A549 treated with CORT108297 at 1 μM for 4 hours (cell line): ENCODE measurements at places on chromosomes 5 and 9. TPM values are rescaled to one million over a fixed set of nuclear protein-coding genes. Genes with fewer than 3 reads are reported as not detected.

The TXNDC8 gene
- total RNA-seq = not detected in 5 replicates

The ECSCR gene
- not detected in 5 replicates for total RNA-seq

The SLC6A18 gene
- total RNA-seq = not detected in 5 replicates

The NIM1K gene
- 0.10 to 0.43 TPM (median 0.23 TPM) in 5 replicates for total RNA-seq

The CER1 gene
- total RNA-seq = not detected in 5 replicates

The PTGES2 gene
- total RNA-seq = 76.5 to 104 TPM (median 94.8 TPM) in 5 replicates

The LCN1 gene
- total RNA-seq = 0.12 TPM in 1 of 5 replicates, not detected in the others

The FAM153A gene
- not detected in 5 replicates for total RNA-seq

The MRPS2 gene
- 100 to 138 TPM (median 135 TPM) in 5 replicates for total RNA-seq

The CACNA1B gene
- 0.02 to 0.08 TPM (median 0.04 TPM) in 5 replicates for total RNA-seq

The CD274 gene
- 1.6 to 2.6 TPM (median 2.3 TPM) in 5 replicates for total RNA-seq

The PCDHA4 gene
- 1.5 to 2.2 TPM (median 1.6 TPM) in 5 replicates for total RNA-seq

The SERF1A gene
- total RNA-seq = 0.76 to 3.8 TPM (median 1.0 TPM) in 5 replicates

The DDX4 gene
- not detected in 5 replicates for total RNA-seq

The CNTFR gene
- 0.07 to 0.13 TPM (median 0.11 TPM) in 5 replicates for total RNA-seq

The TLR4 gene
- 0.10 to 0.18 TPM (median 0.13 TPM) in 5 replicates for total RNA-seq

The SCAMP1 gene
- 15.9 to 28.5 TPM (median 25.3 TPM) in 5 replicates for total RNA-seq

The GPX3 gene
- 14.1 to 19.8 TPM (median 17.1 TPM) in 5 replicates for total RNA-seq

The GALNT12 gene
- total RNA-seq = 3.4 to 5.3 TPM (median 4.9 TPM) in 5 replicates

The ADAMTS2 gene
- total RNA-seq = 0.05 to 0.22 TPM (median 0.08 TPM) in 5 replicates

The FOXD4 gene
- 0.25 to 0.82 TPM (median 0.44 TPM) in 5 replicates for total RNA-seq

The PLCXD3 gene
- total RNA-seq = 0.17 to 0.37 TPM (median 0.27 TPM) in 5 replicates

The IFNA13 gene
- not detected in 5 replicates for total RNA-seq

The UBAP1 gene
- 38.7 to 47.6 TPM (median 42.6 TPM) in 5 replicates for total RNA-seq

The VAV2 gene
- 36.2 to 48.7 TPM (median 40.9 TPM) in 5 replicates for total RNA-seq
